ENCODE measurements at places on chromosomes 13 and 19.

GRCh38 chr19:33654840-33655508, 33.2 kb downstream of the CHST8 start:
- DNase-seq = no peak

GRCh38 chr19:23262920-23263319, 12.7 kb upstream of the ZNF724 start:
- DNase-seq = no peak

GRCh38 chr13:66805657-66806056, 424.5 kb downstream of the PCDH9 start:
- no peak for DNase-seq

GRCh38 chr13:75507027-75508001, 25.3 kb upstream of the TBC1D4 start:
- no peak for DNase-seq

DNA sequence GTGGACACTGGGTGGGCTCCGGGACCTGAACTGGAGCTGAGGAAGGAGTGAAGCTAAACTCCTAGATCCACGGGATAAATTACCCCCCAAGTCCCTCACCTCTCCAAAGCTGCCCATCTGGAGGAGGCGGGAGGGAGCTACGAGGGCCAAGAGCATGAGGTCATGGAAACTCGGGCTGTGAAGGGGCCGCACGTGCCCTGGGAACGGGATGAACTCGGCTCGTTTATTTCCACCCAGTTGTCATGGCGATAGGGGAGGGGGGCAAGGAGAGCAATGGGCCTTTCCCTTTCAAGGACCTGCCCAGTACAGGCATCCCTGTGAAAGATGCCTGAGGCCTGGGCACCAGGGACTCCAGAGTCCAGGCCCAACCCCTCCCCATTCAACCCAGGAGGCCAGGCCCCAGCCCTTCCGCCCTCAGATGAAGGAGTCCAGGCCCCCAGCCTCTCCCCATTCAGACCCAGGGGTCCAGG, 3.8 kb downstream of the PPP1R12C start:
- no peak for DNase-seq

Data from stimulated activated CD8-positive, alpha-beta memory T cell treated with anti-CD3 and anti-CD28 coated beads, Interleukin-2, amount 100 ng/mL, for 1 hour (primary cell).